ENCODE measurements at places on chromosomes 12 and 14.

DNA sequence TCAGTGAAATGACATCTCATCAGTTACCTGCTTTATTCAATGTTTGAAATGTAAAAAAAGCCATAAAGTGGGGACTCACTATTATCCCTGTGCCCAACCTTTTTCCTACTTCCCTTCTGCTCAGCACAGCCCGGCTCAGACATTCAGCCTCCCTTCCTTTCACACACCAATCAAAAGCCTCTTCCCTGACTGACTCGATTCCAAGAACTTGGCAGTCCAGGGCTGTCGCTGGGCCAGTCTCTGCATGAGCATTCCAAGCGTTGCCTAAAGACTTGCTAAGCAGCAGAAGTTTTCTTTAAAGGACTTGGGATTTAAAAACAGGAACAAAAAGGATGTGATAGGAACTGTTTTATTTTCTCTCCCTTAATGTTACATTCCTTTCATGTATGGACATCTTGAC is 22.7 kb downstream of the ITPR2 start:
- no peak for DNase-seq

DNA sequence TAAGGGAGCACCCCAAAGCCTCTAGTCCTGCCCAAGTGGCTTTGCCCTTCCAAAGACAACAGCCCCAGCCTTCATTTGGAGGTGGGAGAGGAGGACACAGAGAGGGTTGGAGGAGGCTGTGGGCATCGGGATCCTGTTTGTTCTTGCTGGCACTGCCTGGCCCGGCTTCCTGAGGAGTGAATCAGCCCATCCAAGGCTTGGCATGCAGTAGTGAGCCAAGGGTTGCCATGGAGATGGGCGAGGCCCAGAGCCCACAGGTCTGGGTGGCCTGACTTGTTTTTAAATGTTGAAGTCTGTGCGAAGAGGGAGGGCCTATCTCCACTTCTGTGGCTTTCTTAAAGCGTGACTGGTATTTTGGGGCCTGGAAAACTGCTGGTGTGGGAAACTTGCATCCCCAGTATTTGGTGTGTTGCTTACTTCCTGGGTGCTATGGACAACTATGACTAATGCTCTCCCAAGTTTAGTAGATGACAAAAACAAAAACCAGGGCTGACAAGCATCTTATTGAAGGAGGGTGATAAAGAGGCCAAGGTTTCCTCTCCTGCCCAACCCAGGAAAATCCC is 15.8 kb downstream of the CD9 start:
- DNase-seq = no peak

- no peak for DNase-seq
These were observed 410.1 kb upstream of the MGAT4C start for GRCh38 chr12:86666316-86666715.

- peak; percentile 58 for DNase-seq
These were observed at the start of gene TSPAN9 for GRCh38 chr12:3076730-3077571. Gene TSPAN9 (plus strand): TSS chr12:3077379. CDS start chr12:3201194, 123,815 bp downstream.

- no peak for DNase-seq
These were observed 253.8 kb upstream of the E2F7 start for GRCh38 chr12:77319166-77319565.

- no peak for DNase-seq
These were observed 366.7 kb downstream of the DUSP6 start for GRCh38 chr12:88985631-88986030.

DNA sequence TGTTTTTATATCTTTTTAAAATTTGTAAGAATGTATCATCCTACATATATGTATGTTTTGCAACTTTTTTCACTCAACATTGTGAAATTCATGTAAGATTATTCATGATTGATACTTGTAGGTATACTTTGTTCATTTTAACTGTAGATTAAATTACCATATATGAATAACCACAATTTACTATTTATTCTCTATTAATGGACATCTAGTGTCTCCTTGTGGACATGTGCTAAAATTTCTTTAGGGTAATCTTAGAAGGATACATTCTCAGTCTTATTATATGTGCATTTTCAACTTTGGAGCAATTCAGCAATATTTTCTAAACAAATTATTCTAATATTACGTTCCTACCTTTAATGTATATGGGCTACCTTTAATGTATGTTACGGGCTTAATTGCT is 192.4 kb downstream of the FUT8 start:
- no peak for DNase-seq

GRCh38 chr14:64715146-64715627 is 11.0 kb downstream of the PLEKHG3 start:
- DNase-seq = no peak

DNA sequence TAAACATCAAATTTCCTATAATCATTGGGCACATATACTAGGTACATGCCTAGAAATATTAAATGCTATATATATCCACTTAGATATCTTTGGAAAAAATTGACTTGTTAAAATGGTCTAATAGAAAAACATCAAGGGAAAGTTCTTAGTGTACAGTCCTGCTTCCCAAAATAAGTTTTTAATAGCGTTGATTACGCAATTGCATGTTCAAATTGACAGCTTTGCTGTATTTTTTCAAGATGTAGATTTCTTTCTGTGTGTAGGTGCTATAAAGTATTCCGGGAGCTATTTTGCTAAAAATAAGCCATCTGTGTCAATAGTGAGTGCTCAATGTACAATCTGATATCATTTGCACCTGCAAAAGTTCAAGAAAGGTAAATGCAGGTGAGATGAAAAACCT is 463.9 kb upstream of the ATP2B1 start:
- DNase-seq = no peak

GRCh38 chr14:64476438-64476837 is 11.1 kb downstream of the AKAP5 start:
- DNase-seq = no peak

Measured in stimulated activated CD8-positive, alpha-beta memory T cell treated with anti-CD3 and anti-CD28 coated beads, Interleukin-2, amount 100 ng/mL, for 1 hour (primary cell).